ENCODE measurements at places on chromosomes 13 and 19. TPM values are rescaled to one million over a fixed set of nuclear protein-coding genes. Genes with fewer than 3 reads are reported as not detected.
A peak's percentile ranks its signal among the peaks of the same experiment; 100 is the strongest.

- peaks cover 13% of the 10 kb centered on the region for H3K27me3 ChIP-seq
- H3K4me3 ChIP-seq = no peak overlapping the region
- DNase-seq = no peak
- H3K36me3 ChIP-seq = no peaks in the 10 kb centered on the region
These were observed 6.4 kb downstream of the FBN3 start for GRCh38 chr19:8143041-8143440.

DNA sequence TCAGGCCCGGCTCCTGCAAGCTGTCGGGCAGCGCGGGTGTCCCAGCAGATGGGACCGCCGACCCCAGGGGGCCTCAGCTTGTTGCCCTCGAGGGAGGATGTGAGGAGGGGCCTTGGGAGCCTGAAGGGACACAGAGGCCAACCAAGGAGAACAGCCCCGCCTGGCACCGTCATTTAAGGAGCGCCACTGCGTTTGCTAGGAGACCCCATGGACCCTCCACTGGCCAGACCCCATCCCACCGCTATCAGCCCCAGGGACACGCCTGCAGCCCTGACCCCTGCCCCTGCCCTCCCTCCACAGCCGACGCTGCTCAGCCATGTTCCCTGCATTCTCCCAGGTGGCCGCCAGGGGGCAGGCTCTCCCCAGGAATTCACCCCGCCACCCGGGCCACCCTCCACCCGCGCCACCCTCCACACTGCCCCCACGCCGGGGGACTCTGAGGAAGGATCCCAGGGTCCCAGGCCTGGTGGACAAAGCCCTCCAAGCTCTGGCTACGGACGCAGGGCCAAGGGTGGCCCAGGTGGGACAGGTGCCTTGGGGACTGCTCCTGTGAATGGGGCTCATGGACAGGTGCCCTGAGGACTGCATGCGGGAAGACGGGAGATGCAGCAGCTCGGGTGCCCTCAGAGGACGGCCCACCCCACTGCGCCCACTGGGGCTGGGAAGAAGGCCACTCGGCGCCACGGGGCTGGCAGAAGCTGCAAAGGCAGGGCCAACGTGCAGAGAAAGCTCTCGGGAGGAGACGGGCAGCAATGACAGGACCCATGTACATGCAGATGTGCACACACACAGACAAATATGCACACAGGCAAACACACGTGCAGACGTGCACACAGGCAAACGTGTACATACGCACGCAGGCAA, 34.4 kb downstream of the PIP5K1C start:
- DNase-seq = peak; percentile 86
- H3K27me3 ChIP-seq = peaks cover 20% of the 10 kb centered on the region
- H3K36me3 ChIP-seq = peaks cover 4% of the 10 kb centered on the region
- peak overlapping the region; percentile 90 for H3K27ac ChIP-seq
- H3K4me3 ChIP-seq = peak overlapping the region; percentile 44
- peaks cover 16% of the 10 kb centered on the region for H3K4me1 ChIP-seq

DNA sequence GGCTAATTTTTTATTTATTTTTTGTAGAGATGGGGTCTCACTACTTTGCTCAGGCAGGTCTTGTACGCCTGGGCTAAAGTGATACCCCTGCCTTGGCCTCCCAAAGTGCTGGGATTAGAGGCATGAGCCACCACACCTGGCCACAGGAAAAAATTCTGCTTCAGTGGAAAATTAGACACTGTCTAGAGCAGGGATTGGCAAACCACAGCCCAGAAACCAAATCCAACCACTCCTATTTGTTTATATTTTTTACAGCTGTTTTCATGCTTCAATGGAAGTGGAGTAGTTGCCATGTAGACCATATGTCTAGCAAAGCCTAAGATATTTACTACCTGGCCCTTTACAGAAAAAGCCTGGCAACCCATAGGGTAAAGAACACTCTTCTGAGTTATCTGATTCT, 123.7 kb upstream of the MRI1 start:
- H3K27me3 ChIP-seq = peaks cover 4% of the 10 kb centered on the region
- H3K4me3 ChIP-seq = no peak overlapping the region
- no peak for DNase-seq

GRCh38 chr13:112690283-112690929, 568 bp downstream of the ATP11A start:
- H3K27me3 ChIP-seq = peaks cover 5% of the 10 kb centered on the region
- peak; percentile 60 for DNase-seq
- no peaks in the 10 kb centered on the region for H3K36me3 ChIP-seq
- H3K4me1 ChIP-seq = peaks cover 32% of the 10 kb centered on the region

- H3K27me3 ChIP-seq = no peaks in the 10 kb centered on the region
- H3K4me3 ChIP-seq = no peak overlapping the region
- DNase-seq = no peak
These were observed 491.3 kb upstream of the KLF12 start for GRCh38 chr13:74625541-74625940.

GRCh38 chr13:57044910-57045309, 95.8 kb upstream of the PRR20A start:
- H3K36me3 ChIP-seq = no peaks in the 10 kb centered on the region
- H3K27me3 ChIP-seq = no peaks in the 10 kb centered on the region
- no peak for DNase-seq
- peaks cover 2% of the 10 kb centered on the region for H3K4me1 ChIP-seq
- H3K4me3 ChIP-seq = no peak overlapping the region

GRCh38 chr13:47337781-47338507, 441.1 kb upstream of the HTR2A start:
- DNase-seq = peak; percentile 16
- H3K36me3 ChIP-seq = no peaks in the 10 kb centered on the region
- H3K27me3 ChIP-seq = no peaks in the 10 kb centered on the region
- H3K4me1 ChIP-seq = peaks cover 6% of the 10 kb centered on the region

DNA sequence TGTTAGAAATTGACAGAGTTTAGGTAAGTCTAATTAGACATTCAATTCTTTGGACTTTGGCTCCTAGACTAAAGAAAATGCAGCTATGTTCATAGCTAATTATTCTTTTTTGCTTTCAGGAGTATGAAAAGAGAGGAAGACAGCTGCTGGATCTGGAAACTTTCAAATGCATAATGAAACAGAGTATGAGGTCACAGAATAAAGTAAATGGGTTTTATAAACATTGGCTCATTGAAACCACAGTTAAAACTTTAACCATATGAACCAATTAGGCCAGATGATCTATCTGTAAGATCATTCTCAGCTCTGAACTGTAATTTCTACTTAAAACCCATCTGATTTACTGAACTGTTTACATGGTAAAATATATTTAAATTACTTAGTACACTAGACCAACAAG, 82.7 kb downstream of the TEX26 start:
- H3K4me3 ChIP-seq = no peak overlapping the region
- H3K27me3 ChIP-seq = peaks cover 2% of the 10 kb centered on the region
- H3K4me1 ChIP-seq = peaks cover 33% of the 10 kb centered on the region
- no peak for DNase-seq
- H3K36me3 ChIP-seq = peaks cover 8% of the 10 kb centered on the region

Gene CCL25
- total RNA-seq = not detected

Gene MEIOSIN
- not detected for total RNA-seq

Gene RYR1
- 117 TPM for total RNA-seq

Gene IZUMO1
- not detected for total RNA-seq

Gene PRSS57
- 0.78 TPM for total RNA-seq

Gene NEK5
- total RNA-seq = not detected

Gene MIA
- not detected for total RNA-seq
